Stimulated activated CD8-positive, alpha-beta memory T cell treated with anti-CD3 and anti-CD28 coated beads, Interleukin-4, amount 100 ng/mL, for 48 hours (primary cell): ENCODE measurements at places on chromosomes 13 and 19.

DNA sequence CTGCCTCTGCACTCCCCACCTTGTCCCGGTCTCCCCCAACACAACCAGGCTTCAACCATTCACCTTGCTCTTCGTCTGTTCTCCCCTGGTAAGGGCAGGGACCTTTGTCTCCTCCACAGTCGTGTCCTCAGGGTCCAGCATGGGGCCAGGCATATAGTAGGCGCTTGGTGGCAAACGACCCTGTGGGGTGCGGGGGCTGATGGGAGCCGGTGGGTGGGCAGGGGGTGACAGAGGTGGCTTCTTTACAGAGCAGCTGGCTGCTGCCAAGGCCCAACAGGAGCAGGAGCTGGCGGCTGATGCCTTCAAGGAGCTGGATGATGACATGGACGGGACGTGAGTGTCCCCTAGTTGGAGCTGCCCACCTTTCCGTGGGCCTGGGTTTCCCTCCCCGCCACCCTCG lies 9.7 kb downstream of the PRKCSH start:
- DNase-seq, result no peak

DNA sequence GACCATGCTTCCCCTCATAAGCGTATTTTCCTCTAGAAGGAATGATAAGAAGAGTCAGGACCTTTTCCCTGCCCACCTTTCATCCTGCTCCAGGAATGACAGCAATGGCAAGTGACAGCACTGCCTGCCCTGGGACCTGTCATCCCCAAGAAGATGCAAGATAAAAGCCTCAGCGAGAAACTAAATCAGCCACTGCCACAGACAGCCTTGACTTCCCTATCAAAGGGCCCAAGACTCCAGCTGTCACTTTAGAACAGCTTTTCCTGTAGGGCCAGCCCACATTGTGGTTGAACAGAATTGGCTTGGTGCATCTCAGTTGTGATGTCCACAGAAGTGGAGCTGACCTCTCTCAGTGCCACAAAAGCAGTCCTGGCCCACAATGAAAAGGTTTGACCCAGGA lies 1.1 kb downstream of the RAB8A start:
- DNase-seq, result no peak

- DNase-seq, result no peak
These were observed 997.1 kb downstream of the EFNB2 start for GRCh38 chr13:105538346-105538745.

GRCh38 chr19:6500837-6501739 lies 1.0 kb downstream of the TUBB4A start:
- DNase-seq, result no peak

GRCh38 chr13:110759710-110760109 lies 46.2 kb downstream of the ING1 start:
- no peak for DNase-seq
